ENCODE measurements at places on chromosomes 2 and 18.

DNA sequence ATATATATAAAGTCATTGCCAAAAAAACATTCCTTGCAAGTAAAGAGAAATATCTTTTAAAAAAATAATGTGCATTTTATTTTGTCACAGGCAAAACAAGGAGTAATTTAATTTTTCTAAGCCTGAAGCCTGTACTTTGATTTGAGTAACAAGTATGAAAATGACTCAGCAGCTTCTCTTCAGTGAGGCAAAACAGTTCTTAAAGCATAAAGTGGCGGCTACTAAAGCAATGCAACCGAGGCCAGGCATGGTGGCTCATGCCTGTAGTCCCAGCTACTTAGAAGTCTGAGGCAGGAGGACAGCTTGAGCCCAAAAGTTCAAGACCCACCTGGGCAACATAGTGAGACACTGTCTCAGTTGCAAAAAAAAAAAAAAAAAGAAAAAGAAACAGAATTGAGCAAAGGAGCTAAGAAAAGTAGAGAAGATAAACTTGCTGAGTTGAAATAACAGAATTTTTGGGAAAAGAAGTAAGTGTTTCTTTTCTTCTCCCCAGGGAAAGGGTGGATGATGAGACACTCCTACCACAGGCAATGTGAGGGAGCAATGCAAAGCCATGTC, 29.6 kb downstream of the DOK1 start:
- DNase-seq: no peak

DNA sequence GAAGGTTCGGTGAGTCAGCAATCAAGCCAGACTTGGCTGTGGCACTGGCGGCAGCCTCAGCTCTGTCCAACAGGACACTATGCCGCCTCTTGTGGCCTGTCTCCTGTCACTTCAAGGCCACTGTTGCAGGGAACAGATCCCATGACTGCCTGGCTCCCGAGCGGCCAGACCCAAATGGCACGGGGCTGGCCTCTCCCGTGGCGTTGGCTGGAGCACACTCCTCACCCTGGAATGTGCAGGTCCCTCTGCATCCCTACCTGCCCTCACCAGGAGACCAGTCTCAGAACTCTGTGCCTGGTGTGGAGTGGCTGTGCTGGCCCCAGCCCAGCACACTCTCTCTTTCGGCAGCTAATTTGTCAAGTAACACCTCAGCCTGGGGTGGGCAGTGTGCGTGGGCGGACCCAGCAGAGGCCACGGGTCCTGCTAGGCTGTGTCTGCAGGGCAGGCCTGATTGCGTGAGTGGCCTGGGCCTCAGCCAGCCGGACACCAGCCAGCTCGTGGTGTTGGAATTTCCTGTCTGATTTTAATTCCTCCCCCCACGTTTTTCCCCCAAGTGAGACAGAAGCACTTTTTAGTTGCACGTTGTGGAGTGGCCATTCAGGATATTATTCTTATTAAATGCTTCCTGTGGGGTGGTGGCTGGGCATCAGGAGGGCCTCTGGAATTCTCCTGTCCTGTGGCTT, 179.3 kb downstream of the GLI2 start:
- DNase-seq: peak; percentile 69

DNA sequence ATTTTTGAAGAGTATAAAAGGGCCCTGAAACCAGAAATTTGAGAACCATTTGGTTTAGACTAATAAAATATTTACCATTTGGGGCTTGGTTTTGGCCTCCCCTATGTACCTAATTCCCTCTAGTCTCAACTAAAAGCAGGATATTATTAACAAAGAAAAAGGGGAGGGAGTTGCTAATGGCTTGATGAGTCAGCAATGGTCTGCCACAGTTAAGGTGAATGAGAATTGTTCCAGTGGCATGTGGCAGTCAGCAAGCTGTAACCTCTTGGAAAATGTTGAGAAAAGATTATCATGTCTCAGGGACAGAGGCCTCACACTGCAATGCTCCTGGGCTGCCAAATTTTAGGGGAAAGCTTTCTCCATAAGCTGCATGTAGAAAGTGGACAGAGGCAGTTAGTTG, 20.1 kb upstream of the SLC39A10 start:
- DNase-seq: no peak

DNA sequence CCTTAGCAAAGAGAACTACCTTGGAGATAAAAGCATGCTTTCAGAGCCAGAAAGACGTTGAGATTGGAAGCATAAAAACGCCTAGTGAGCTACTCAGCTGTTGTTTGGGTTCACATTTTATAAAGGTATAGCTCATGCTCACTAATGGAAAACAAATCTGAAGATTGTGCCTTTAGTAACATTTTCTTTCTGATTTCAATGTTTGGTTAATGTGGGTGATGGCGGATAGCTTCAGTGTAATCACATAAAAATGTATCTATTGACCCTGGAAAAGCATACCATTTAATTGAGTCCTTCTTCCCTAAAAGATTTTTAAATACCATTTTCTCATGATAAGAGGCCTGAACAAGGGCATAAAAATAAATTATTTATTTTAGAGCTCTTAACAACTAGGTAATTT, 73.4 kb downstream of the DTNA start:
- DNase-seq: no peak

- peak; percentile 77 for DNase-seq
Observed at GRCh38 chr2:65554765-65555591, 122.6 kb upstream of the SPRED2 start.

DNA sequence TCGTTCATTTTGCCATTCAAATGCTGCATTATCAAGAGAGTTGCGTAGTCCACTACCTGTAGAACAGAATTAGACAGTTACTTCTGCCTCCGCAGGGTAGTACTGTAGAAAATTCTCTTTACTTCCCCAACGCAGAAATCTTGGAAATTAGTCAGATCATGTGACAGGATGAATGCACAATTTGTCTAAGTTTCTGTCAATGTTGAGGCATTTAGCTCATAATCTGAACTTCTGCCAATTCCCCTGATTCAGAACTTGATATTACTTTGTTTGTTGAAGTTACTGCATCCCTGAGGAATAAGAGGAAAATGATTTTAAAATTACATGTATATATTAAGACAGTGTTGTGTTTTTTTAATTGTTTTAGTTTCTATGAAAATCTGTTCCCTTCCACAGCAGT, 83.4 kb downstream of the TTC27 start:
- no peak for DNase-seq

GRCh38 chr18:40388121-40388520, 1566.9 kb upstream of the PIK3C3 start:
- DNase-seq: no peak

DNA sequence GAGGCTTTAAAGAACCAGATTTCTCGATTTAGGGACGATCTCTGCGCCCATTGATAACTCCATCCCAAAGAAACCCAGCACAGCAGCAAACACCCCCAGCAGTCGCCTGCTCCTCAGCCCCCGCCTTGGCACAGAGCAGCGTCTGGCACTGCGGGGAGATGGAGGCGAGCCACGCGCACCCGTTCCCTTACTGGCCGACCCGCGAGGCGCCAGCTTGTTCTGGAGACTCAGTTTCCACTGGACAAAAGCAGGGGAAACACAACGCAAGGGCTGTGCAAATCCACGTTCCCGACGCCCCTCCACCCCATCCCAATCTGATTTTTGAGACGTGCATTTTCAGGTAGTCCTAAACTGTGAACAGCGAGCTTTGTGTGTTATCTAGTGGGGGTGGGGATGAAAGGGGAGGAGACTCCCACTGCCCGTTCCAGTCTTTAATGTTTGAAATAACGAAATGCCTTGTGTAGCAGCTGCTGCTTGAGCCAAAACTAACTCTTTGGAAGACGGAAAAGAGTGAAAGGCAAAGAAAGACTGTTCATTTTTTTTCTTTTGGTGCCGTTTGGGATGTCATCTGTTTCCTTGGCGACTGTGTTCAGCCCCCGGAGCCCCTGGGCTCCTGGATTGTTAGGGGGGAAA, 143.2 kb downstream of the MEIS1 start:
- no peak for DNase-seq

DNA sequence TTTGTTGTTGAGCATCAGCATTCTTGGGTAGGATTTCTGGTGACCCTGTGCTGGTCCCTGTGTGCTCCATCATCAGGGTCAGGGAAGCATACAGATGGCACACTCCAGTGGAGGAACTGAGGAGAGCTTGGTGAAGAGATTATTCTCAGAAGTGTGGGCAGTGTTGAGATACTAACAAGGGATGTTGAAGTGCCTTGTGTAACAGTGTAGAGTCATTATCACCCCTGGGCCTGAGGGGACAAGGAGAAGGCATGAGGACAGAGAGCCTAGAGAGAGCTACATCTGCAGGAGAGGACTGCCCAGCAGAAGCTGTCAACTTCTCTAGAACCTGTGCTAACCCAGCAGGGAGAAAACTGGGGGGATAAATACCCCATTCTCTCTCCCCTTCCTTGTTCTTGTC, 189.0 kb downstream of the PLCL1 start:
- no peak for DNase-seq

GRCh38 chr18:2173486-2173885, 397.8 kb downstream of the METTL4 start:
- no peak for DNase-seq

DNA sequence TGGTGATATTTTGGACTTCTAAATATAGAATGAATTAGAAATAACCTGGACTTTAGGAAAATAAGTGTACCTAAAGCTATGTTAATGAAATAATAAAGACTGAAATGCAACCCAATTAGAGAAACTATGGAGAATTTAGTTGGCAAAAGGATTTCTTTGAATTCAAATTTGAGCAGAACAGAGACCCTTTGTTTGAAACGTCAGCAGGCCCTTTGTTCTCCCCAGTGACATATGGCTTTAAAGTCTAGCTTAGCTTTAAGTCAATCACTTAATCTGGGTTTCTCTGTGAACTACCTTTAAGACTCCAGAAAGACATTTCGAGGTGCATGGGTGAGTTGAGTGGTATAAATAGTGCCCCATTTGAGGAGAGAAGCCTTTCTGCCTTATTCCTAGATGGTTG, 130.5 kb upstream of the CREB1 start:
- DNase-seq: no peak

GRCh38 chr18:75362435-75362834, 65.1 kb downstream of the SMIM21 start:
- DNase-seq: no peak

DNA sequence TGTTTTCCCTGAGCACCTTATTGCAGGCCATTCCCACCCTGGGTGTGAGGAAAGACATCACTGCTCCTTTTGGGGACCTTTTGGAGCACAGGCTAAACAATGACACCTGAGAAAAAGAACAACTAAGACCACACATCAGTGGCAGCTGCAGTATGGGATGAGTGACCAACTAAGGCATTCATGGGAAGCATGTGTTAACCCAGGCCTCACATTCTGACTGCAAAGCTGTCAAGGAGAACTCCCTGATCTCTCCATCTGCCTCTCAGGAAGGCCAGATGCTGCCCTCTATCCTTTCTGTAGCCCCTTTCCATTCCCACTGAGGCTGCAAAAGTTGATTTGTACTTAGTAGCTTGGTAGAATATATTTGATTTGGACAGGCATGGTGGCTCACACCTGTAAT, 277.7 kb upstream of the FBXO11 start:
- no peak for DNase-seq

- DNase-seq: peak; percentile 51
Observed at GRCh38 chr2:69518841-69519240, 81.6 kb upstream of the NFU1 start.

DNA sequence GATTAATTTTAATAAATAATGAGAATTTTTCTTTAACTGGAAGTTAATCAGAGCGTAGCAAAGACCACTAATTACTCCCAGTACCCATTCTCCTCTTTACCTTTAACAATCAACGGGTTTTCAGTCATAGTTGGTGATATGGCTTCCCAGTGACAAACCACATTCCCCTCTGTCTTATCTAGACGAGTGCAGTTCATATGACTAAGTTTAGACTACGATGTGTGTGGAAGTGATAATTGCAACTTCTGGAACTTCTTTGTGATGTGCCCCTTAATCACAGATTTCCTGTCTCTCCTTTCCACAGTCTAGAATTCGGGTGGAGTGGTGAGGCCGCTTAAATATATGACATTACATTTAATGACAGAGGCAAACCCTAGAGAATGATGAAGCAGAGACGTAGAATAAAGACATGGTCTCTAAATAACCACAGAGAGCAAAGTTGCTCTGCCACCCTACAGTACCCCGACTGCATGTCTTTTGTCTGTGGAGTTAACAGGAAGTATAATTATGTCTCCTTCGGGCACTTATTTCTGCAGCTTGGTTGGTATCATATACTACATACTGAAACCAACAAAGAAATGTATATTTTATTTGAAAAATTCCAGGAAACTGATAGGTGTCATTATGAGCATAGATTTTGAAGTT, 693.3 kb upstream of the CDH7 start:
- DNase-seq: no peak

DNA sequence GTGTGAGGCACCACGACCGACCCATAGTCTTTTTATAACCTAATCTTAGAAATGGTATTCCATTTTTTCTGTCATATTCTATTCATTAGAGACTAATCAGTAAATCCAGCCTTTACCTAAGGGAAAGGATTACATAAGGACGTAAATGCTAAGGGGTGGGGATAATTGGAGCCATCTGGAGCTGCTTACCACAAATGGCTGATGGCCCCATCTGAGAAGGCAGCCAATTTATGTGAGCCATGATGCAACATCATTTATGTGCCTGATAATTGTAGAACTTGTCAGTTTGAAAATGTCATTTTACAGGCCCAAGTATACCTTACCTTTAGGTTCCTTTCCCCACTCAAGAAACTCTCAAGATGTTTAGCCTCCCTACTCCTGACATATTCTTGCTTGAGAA, 44.0 kb downstream of the ARHGEF33 start:
- no peak for DNase-seq

GRCh38 chr18:21117409-21118131, 6.0 kb upstream of the ROCK1 start:
- DNase-seq: no peak

DNA sequence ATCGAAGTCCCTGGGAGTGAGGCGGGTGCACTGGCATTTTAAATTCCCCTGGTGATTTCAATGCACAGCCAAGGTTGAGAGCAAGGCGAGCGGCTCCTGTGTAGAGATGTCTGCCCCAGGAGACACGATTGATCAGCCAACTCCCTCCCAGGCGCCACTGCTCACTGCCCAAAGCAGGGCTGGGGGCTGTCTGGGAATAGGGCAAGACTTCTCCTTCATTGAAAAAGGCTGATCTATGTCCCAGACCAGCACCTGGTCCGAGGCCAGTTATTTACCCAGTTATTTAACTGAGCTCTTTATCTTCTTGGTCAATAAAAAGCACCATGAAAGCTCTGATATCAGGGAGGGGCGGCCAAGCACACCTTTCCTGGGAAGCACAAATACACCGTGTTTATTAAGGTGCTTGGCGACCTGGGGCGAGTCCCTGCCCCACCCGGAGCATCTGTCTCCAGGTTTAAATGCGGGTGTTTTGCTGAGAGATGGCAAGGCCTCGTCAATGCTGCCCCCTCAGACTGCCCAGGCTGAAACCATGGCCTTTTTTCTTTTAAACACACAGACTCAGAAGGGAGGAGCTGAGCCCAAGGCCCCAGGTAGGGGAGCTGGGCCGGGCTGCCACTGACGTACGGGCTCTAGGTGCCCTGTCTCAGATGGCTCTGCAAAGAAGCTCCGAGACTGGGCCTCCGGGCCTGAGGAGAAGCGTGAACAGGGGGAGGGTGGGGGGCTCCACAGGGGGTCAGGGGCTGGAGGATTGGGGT, 73.9 kb upstream of the HPCAL1 start:
- no peak for DNase-seq

DNA sequence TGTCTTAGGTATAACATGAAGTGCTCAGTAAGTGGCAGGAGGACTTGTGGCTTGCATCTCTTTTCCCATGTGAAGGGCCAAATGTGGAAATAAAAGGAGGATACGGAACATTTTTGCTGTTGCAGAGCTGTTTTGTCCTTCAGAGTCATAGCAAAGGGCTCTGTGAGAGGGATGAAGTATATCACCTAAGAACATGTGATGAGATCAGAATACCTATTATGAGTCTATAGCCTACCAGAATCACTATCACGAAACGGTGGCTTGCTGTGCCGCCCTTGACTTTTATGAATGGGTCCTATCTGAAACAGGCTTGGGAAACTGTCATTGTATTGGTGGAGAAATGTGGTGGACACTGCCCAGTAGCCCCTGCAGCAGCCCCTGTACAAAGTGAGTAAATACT, 67.0 kb upstream of the ITGB6 start:
- DNase-seq: no peak

Measured in SW480 (cell line).